ENCODE measurements at places on chromosomes 2 and 18.

DNA sequence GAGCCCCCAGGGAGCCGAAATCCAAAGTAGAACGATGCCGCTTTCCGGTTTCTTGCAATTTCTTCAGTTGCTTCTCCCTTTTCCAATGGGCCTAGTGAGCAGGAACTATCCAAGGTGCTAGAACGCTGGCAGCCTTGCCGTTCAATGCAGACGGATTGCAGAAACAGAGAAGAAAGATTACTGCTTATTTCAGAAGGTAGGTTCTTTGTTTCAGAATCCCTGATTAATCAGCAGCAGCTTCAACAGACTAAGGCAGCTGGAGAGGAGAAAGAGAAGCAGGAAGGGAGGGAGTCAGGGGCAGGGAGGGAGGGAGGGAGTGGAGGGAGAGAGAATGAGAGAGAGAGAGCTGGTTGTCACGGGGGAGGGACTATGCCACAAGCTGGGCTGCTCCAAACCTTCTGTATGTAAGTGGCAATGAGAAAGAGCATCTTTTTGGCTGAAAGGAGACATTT is 576 bp downstream of the NYAP2 start:
- no peak for DNase-seq

DNA sequence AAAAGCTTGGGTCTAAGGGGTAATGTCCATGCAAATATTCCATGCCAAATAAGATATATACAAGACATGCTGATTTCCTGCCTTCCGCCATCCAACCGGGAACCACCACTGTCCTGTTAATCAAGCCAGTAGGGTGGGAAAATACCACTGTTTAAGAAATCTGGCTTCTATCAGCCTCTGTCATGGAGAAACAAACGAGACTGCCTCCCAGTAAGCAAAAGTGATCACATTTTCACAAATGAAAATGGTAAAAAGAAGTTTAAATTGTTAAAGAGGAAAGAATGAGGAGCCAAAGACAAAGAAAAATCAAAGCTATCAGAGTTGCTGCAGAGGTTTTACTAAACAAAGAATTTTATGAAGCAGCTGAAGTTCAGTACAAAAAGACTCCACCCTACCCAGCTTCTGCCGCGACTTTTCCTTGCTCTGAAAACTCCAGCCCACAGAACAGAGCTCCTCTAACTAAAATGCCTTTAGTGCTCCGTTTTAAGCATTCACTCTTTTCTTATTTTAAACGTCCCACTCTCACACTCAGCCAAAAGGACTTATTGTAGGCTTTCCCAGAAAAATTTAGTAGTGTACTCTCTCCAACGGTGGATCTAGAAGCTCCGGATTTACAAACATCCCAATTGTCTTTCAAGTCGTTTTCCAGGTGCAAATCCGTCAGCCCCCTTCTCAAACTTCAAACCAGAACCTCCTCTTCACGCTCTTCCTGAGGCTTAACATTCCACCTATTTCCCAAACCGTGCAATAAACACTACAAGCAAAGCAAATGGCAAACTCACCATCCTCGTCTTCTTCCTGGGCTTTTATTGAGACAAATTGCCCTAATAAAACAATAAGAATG is 613 bp downstream of the COL5A2 start:
- no peak for DNase-seq

DNA sequence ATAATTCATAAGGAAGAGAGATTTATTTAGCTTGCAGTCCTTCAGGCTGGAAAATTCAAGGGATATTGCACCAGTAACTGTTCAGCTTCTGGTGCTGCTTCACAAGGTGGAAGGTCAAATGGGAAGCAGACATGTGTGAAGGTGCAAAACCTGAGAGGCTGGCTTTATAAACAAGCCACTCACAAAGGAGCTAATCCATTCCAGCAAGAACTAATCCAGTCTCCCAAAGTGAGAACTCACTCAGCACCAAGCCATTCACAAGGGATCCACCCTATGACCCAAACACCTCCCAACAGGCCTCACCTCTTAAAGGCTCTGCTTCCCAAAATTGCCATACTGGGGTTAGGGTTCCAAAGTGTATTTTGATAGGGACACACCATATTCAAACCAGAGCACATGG is 1018.4 kb upstream of the ACVR2A start:
- DNase-seq, result no peak

DNA sequence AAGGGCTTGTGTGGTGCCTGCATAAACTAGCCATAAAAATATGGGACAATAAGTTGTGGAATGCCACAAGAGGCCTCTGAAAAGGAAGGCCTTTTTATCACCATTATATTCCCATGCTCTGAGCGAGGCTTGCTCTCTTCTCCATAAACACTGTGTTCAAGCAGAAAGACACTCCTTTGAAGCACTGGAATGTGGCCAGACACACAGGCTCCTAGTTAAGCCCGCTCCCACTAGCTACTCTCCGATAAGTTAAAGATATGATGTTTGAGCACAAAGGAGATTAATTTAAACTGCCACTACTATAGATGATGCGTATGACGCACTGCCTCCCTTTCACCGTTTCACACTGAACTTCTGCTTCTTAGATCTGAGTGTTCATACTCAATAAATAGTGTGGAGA is 188.7 kb upstream of the TWIST2 start:
- DNase-seq, result no peak

DNA sequence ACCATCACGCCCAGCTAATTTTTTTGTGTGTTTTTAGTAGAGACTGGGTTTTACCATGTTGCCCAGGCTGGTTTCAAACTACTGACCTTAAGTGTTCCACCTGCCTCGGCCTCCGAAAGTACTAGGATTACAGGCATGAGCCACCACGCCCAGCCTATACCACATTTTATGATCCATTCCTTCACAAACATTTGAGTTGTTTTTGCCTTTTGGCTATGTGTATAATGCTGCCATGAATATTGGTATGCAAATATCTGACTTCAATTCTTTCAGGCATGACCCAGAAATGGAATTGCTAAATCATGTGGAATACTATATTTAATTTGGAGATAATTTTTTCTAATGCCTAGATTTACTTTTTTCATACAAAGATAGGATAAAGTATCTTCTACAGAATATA is 68.6 kb downstream of the TTC27 start:
- no peak for DNase-seq

DNA sequence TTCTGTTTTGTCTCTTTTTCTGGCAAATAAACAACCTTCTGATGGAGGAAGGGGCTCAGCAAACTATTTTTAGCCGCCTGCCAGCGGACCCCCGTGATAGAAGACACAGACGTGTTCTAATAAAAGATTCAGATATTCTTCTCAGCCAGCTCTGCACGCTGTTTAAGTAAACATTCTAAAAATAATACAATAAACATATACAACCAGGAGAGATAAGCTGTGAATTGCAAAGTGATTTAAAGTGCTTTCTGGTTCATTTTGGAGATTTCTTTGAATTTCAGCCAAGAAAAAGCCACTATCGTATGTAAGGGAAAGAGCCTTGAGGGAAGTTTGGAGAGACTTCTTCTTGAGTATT is 201.3 kb downstream of the EPHA4 start:
- DNase-seq, result no peak

GRCh38 chr2:17799301-17800120 is 16.7 kb upstream of the MSGN1 start:
- no peak for DNase-seq

- DNase-seq, result peak; percentile 89
These were observed 7.8 kb upstream of the ARHGAP25 start for GRCh38 chr2:68726608-68727367.

GRCh38 chr18:48887294-48887904 is 63.4 kb downstream of the SMAD7 start:
- DNase-seq, result no peak

DNA sequence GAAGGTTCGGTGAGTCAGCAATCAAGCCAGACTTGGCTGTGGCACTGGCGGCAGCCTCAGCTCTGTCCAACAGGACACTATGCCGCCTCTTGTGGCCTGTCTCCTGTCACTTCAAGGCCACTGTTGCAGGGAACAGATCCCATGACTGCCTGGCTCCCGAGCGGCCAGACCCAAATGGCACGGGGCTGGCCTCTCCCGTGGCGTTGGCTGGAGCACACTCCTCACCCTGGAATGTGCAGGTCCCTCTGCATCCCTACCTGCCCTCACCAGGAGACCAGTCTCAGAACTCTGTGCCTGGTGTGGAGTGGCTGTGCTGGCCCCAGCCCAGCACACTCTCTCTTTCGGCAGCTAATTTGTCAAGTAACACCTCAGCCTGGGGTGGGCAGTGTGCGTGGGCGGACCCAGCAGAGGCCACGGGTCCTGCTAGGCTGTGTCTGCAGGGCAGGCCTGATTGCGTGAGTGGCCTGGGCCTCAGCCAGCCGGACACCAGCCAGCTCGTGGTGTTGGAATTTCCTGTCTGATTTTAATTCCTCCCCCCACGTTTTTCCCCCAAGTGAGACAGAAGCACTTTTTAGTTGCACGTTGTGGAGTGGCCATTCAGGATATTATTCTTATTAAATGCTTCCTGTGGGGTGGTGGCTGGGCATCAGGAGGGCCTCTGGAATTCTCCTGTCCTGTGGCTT is 179.3 kb downstream of the GLI2 start:
- DNase-seq, result no peak

GRCh38 chr2:212893216-212893615 is 258.2 kb downstream of the IKZF2 start:
- no peak for DNase-seq

DNA sequence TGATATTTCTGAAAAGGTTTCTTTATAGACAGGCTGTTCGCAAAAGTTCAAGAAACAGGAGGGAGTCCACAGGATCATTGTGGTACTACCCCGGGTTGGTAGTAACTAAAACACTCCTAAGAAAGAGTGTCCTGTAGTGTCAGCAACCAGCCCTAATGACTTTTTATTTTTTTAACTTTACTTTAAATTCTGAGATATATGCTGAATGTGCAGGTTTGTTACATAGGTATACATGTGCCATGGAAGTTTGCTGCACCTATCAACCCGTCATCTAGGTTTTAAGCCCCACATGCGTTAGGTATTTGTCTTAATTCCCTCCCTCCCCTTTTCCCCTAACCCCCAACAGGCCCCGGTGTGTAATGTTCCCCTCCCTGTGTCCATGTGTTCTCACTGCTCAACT is 1396.9 kb upstream of the ZEB2 start:
- no peak for DNase-seq

DNA sequence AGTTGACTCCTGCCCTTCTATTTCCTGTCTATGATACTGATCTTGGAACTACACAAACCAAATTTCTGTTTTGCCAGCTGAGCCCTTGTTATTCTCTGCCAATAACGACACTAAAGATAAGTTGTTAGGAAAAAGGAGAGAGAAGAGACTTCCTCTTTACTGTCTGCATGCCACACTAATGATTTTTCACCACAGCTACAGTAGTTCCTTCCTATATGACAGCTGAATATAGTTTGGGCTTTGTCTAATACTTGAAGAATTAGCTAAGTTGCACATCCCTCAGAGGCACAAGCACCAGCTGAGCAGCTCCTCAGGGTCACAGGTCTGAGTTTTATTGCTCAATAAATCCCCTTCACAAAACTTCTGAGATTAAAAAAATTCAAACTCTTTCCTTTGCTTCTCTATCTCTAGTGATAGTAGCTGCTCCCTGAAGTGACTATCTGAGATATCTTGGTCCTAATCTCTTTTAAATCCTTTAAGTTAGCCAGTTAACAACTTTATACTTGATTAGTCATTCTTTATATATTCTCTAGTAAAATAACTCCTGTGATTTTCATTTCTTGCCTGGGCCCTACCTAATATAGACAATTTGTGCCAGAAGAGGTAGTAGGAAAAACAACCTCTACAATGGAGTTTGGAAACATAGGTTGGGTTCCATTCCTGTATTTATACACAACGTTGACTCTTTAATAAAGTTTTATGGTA is 253.0 kb upstream of the CNTNAP5 start:
- DNase-seq, result no peak

GRCh38 chr18:59470561-59471121 is 111.6 kb upstream of the LMAN1 start:
- no peak for DNase-seq

DNA sequence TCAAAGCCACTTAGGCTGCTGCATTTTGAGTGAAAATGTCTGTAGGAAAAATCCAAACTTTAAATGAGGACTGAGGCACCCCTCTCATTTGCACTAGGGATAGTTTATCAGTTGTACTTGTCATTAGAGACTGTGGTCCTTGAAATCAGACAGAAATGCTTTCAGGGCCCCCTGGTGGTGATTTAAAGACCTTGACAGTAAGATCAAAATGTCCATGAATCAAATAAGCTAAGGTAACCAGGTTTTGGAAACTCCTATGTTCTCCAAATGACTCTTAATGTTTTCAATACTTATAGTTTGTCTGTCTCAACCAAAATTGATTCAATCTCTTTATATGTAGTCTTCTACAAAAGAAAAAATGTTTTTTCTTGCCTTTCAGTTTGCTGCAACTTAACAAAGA is 28.8 kb upstream of the DDX18 start:
- peak; percentile 28 for DNase-seq

- peak; percentile 69 for DNase-seq
These were observed 178.2 kb downstream of the ANAPC1 start for GRCh38 chr2:111705711-111706336.

GRCh38 chr18:45119876-45120275 is 439.2 kb downstream of the SETBP1 start:
- no peak for DNase-seq

DNA sequence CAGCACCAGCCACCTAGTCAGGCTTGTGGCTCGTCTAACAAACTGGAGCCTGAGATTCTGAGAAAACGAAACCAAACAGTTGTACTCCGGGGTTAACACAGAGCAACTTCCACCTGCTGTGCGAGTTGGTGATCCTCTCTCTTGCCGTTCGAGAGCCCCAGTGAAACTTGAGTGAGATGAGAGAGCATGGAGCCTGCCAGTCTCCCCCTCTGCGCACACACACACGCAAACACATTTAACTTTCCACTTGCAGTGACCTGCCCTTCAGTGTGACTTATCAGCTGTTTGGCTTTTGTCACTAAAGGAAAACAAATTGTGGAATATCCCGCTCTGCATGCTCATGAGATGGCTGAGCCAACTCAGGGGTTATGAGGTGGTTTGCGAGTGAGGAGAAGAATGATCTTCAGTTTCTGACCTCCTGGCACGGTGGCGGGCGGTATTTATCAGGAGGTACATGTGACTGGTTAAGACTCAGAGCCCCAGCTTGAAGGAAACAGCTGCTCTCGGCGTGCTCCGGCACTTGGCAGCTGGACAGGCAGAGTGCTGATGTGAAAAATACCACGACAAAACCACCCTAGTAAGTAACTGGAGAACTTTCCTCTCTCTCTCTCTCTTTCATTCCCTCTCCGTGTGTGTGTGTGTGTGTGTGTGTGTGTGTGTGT is at the start of gene RASGRP3:
Gene RASGRP3 (plus strand): TSS at position 519 of the 662 bp plus-strand sequence. CDS start 38,488 bp downstream, outside the sequence.
- DNase-seq, result peak; percentile 72

GRCh38 chr2:9403924-9404323 is 19.4 kb downstream of the ITGB1BP1 start:
- DNase-seq, result no peak

- DNase-seq, result no peak
These were observed at the start of gene PKDCC for GRCh38 chr2:42047488-42048298. TSS of gene PKDCC (plus strand) at chr2:42048021. CDS start at chr2:42048200, 179 bp downstream.

- no peak for DNase-seq
These were observed 15.2 kb downstream of the GNLY start for GRCh38 chr2:85709401-85709811.

- DNase-seq, result no peak
These were observed 74.7 kb downstream of the EXOC6B start for GRCh38 chr2:72750977-72751639.

GRCh38 chr2:38578832-38579231 is 23.9 kb downstream of the HNRNPLL start:
- DNase-seq, result no peak

All from activated CD4-positive, alpha-beta memory T cell treated with anti-CD3 and anti-CD28 coated beads, Interleukin-2, amount 10 ng/mL, durations not matched to agents 7 days and 5 days (primary cell).